ENCODE measurements at places on chromosomes 7 and 10.

DNA sequence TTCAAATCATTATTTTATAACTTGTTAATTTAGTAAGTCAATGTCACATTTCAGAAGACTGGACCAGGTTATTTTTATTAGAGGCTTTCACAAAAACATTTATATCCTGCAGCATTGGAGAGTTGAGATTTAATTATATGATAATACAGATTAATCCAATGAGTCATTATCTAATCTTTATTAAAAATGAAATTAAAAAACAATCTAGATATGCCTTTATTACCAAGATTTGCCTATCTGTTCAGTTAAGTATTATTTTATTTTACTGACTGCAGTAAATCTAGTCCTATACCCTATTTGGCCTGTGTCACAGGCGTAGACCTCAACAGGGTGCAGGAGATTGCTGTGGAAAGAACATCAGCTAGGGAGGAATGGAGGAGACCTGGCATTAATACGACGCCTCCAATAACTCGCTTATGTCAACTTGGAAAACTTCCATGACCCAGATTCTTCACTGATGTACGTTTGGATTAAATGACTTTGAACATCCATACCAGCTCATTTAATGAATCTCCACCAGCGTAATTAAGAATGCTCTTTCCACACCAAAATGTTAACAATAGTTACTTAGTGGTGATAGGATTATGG lies 18.2 kb downstream of the PAXIP1 start:
- no peak for DNase-seq

DNA sequence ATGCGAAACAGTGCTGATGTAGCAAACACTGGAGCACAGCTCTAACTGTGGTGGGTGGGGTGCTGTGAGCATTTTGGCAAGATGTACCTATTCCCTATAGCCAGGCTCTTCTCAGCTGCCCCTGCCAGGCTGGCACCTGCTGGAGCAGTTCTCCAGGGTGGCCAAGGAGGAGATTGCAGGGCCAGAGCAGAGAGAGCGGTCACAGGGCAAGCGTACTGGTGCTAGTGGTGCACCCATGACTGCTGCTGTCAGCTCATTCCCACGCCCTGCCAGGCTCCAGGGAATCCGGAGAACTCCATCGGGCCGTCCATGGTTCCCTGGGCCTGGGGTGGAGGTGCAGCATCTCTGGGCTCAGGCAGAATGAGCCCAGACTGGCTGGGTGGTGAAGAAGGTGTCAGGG lies 2.1 kb downstream of the COL13A1 start:
- DNase-seq = no peak

DNA sequence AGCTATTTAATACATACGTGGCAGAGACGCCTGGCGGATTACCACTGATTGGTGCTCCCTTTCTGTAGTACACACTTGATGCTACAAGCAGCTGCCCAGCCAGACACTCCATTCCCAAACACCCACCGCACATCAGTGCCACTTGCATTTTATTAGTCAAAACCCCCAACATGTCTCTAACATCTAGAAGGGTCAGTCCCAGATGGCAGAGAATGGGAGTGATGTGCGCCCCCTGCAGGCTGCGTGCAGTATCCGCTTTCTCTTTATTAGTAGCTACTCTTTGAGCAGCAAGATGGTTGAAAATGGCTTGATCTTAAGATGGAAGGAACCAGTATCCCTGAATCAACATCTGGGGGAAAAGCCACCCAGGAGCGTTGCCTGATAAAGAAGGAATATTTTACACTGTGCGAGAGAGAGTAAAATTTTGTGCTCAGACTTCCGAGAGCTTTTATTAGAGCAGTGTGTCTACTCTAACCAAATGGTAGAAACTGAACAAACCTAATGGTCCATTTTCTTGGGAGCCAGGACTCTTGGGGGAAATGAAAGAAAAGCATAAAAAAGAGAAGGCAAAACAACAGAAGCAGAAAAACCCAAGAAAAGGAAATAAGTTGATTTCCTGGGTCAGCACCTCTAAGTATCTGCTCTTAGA lies 78.3 kb downstream of the ST8SIA6 start:
- DNase-seq = no peak

DNA sequence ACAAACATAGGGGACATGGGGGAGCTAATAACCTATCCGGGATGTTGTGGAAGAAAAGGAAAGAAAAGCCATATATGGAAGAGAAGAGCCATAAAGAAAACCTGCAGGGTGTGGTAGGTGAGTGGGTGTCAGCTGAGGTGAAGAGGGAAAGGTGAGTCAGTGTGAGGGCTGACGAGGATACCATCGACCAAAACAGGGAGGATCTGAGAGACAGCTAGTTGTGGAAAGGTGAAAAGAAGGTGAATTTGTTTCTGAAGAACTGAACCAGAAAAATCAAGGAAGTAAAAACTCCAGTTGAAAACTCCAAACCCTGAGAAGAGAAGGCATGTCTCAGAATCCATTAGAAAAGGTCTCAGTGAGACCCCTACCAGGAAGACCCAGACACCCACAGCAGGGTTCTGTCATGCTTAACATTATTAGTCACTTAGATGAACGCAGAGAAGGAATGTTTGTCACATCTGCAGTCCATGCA lies 4.1 kb downstream of the BLNK start:
- no peak for DNase-seq

GRCh38 chr7:18978108-18978495 lies 139.3 kb downstream of the TWIST1 start:
- no peak for DNase-seq

DNA sequence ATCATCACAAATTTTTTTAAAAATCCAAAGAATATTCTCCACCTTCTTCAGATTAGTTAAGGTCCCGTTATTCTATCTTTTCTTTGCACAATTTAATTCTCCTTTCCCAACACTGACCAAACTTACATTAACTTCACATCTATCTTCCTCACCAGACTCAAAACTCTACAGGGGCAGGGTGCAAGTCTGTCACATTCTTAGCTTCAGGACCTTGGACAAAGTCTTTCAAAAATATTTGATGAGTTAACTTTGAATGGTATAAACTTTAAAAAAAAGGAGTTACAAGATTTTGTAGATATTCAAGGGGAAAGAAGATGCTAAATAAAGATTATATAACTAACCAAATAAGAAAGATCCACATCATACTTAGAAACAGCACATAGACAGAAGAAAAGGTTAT lies 132.7 kb downstream of the ZNF438 start:
- DNase-seq = no peak

GRCh38 chr7:7565018-7565680 lies 1.5 kb upstream of the MIOS start:
- no peak for DNase-seq

- no peak for DNase-seq
These were observed 203.5 kb downstream of the HIBADH start for GRCh38 chr7:27459021-27459730.

All from stimulated activated CD4-positive, alpha-beta T cell treated with anti-CD3 and anti-CD28 coated beads, TNF-alpha, amount 100 ng/mL, for 24 hours (primary cell).